ENCODE measurements at places on chromosomes 12 and 14. TPM values are rescaled to one million over a fixed set of nuclear protein-coding genes. Genes with fewer than 3 reads are reported as not detected.

The KRT84 gene
- not detected for total RNA-seq

The OTUB2 gene
- 6.3 TPM for total RNA-seq

The CFAP251 gene
- total RNA-seq: 20.9 TPM

- H3K4me1 ChIP-seq: peaks cover 7% of the 10 kb centered on the region
- no peak for DNase-seq
- H3K27ac ChIP-seq: no peak overlapping the region
- no peak overlapping the region for H3K4me3 ChIP-seq
These were observed 217.0 kb downstream of the SLC41A2 start for GRCh38 chr12:104741077-104741476.

DNA sequence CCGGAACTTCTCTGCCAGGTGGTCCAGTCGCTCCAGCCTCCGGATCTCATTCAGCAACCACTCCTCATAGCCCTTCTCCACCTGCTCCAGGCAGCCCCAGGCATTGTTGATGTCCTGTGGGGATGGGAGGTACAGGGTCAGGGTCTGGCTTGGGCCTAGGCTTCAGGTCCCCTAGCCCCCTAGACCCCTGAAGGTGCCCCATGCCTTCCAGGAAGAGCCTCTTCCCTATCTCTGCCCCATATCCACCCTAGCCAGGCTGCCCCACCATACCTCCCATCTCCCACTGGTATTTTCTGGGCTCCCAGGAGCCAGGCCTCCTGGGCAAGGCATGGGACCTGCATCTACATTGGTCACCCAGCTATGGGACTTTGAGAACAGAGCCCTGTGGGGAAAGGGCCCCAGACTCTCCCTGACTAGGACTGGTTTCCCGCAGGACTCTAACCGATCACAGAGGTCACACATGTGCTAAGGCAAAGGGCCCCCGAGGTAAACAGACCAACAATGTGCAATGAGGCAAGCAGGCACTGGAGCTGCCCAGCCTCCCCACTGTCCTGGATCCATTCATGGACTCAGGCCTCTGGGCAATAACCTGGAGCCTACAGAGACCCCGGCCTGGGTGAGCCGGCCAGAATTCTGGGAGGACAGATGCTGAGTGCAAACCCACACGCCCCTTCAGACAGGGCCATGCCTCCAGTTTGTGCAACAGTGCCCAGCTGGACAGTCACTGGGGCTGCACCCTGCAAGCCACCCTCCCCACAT is 88.8 kb downstream of the ACTN1 start:
- no peak overlapping the region for H3K4me3 ChIP-seq
- no peak overlapping the region for H3K27ac ChIP-seq
- H3K27me3 ChIP-seq: no peaks in the 10 kb centered on the region
- peaks cover 99% of the 10 kb centered on the region for H3K36me3 ChIP-seq
- DNase-seq: no peak
- H3K4me1 ChIP-seq: no peaks in the 10 kb centered on the region

GRCh38 chr14:104705340-104706047 is 16.1 kb downstream of the INF2 start:
- H3K36me3 ChIP-seq: peaks cover 32% of the 10 kb centered on the region
- H3K4me3 ChIP-seq: no peak overlapping the region
- H3K27me3 ChIP-seq: no peaks in the 10 kb centered on the region
- no peak overlapping the region for H3K27ac ChIP-seq
- H3K4me1 ChIP-seq: no peaks in the 10 kb centered on the region

GRCh38 chr12:105013892-105014291 is 27.8 kb downstream of the NOPCHAP1 start:
- no peaks in the 10 kb centered on the region for H3K27me3 ChIP-seq
- no peak overlapping the region for H3K4me3 ChIP-seq
- no peaks in the 10 kb centered on the region for H3K4me1 ChIP-seq
